ENCODE measurements at places on chromosomes 4 and X.
A peak's percentile ranks its signal among the peaks of the same experiment; 100 is the strongest.

- DNase-seq: no peak
Measured at GRCh38 chr4:150379454-150379853, 202.5 kb upstream of the MAB21L2 start.

GRCh38 chrX:100479329-100479728 is 69.3 kb upstream of the PCDH19 start:
- DNase-seq: no peak

DNA sequence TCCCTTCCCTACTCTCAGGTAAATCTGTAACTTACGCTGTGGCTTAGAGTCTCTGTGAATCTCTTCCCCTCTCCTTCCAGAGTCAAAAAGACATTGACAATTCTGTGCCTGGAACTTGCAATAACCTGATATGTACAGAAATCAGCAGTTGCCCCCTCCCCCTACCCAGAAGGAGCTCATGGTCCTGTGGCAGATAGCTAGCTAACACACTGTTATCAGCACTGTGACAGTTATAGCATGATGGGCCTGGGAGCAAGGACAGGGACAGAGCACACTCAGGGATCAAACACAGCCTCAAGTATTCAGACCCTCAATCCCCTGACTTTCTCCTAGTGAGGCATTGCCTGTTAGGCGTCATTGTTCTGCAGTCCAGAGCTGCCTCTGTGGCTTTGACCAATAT is 18.7 kb upstream of the MAGEA10 start:
- DNase-seq: no peak

DNA sequence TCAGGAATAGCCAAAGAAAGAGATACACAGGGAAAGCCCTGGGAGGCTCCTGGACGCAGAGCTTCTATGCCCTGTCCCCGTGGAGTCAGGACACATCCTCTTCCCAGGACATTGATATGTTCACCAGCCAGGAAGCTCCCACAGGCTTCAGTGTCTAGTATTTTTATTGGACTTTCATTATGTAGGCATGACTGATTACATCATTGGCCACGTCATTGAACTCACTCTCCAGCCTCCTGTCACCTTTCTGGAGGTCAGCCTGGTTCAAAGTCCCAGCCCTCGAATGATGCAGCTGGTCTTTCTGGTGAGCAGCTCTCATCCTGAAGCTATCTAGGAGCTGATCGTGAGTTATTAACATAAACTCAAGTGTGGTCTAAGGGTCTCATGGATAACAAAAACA is 104.1 kb downstream of the CPEB2 start:
- no peak for DNase-seq

DNA sequence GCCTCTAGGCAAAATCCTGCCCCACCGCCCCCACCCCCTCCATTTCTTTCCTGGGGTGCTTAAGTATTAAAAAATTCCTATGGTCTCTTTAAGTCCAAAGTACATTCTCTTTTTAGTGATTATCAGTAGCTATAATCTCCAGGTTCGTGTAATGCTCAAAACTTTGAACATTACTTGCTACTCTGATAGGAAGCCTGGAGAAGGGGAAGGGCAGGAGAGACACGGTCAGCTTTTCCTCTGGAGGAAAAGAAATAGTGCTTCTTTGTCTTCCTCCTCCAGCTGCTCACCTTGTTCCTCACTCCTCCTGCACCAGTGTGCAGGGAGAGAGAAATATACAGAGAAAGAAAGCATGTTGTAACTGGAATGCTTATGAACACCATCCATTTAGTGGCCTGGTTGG is 80.4 kb downstream of the PPP1R2C start:
- DNase-seq: no peak

DNA sequence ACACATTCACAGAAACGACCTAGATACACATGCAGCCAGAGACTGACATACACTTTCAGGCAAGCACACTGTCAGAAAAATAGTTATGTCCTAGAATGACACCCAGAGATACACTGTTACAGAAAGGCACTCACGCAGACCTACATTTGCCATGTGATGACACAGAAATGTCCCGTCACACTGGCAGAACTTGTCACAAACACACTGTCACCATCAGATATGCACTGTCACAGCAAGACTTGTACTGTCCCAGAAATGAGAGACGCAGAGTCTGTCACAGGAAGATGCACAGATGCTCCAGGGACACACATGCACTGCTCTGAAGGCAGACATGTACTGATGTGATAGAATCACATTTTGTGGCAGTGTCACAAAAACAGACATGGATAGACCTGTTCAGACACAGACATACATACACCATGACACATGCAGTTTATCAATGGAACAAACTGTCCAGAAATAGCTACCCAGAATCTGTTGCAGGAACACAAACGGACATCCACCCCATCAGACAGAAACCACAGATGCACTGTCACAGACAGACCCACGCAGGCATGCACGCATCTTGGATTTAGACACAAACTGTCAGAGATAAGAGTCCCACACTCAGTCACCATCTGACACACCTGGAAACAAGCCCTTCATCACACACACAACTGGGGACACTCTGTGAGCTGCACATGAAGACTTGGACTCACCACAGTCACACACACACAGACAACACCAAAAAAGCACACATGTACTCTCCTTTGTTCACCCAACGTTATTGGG is 1.3 kb upstream of the PIM2 start:
- DNase-seq: no peak

DNA sequence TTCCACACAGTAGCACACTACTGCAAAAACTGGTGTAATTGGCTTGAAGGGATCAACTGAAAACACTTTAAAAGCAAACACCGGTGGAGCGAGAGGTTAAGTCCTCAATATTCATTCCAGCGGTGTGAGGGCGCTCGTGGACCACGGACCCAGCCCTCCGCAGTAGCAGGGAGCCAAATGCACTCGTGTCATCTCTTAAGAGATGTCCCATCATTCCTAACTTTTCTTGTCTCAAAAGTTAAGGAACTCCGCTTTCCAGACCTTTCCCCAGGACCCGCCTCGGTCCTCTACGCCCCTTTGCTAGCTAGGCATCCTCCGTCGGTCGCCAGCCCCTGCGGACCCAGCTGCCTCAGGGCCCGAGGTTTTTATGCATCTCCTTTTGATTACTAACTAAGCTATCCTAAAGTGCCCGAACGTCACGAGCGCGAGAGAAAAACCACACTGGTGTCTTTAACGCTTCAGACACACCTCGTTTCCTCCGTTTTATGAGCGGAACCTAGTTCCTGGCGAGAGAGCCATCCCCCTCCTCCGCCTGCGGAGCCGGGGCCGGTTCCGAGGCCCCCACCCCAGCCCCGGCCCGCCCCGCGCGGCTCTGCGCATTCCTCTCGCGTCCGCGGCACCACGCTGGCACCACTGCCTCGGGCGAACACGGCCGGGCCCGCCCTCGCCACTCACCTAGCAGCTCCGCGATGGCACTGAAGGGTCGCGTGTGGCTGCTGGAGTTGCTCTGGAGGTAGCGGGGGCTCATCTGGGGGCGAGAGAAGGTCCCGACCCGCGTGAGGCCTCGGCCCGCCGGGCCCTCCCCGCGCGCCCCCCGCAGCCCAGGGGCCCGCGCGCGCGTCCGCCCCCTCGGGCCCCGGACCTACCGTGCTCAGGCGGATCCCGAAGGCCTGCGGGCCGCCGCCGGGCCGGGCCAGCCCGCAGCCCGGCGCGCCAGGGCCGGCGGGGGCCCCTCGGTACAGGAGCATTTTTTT is 723 bp downstream of the MORC4 start:
- peak; percentile 27 for DNase-seq

DNA sequence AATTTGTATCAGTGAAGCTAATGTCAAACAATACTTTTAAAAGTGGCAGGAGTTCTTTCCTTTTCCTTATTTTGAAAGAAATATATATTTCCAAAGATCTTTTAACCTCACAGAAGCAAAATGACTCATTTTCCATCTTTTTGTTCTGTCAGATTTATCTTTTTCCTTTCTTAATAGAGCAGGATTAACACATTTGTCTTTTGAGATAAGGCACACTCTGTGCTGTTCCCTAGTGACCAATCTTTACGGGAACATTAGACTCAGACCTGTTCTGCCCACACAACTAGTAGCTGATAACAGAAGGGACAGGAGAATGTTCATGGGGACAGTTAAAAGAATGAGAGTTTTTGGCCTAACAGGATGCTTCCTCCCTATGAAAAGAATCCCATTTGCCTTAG is 381.2 kb downstream of the STPG2 start:
- no peak for DNase-seq

DNA sequence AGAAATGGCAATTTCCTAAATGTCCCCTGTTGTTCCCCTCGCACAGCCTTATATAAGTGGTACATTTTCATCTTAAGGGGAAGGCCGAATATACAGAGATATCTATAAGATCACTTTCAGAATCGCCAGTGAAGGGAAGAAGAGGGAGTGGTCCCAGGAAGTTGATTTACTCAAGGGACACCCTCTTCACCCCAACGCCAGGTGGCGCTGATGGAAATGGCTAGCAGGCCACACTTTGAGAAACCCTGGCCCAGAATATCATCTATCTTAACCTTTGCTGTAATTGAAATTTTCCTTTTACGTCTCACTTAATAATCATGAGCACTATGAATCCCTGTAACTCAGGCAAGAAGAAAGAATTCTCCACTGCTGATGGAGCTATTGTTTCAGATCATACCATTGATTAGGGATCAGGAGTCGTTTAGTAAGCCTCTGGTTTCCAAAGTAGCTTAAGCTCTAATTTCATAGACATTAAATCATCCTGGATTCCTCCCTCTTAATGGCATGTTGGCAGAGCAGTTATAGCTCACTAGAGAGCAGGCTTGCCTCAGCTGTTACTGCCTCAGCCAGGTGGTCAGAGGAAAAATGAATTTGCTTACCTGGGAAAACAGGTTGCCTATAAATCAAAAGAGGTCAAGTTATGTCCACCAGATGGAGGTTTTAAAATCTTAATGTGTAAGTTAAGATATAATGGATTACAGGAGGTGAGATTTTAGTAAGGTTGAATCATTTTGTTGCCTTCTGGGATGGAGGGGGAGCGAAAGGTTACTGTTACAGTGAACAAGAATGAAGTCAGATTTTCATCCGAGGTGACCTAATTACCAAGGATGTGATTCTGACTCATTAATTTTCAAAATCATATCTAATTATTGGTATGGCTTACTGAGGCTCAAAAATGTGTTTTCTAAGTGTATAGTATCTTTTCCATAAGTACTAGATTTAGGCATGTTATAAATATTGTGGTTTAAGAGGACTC is 941.2 kb upstream of the TENM3 start:
- DNase-seq: peak; percentile 14

- DNase-seq: no peak
Measured at GRCh38 chrX:17605676-17606075, 131.6 kb upstream of the SCML1 start.

DNA sequence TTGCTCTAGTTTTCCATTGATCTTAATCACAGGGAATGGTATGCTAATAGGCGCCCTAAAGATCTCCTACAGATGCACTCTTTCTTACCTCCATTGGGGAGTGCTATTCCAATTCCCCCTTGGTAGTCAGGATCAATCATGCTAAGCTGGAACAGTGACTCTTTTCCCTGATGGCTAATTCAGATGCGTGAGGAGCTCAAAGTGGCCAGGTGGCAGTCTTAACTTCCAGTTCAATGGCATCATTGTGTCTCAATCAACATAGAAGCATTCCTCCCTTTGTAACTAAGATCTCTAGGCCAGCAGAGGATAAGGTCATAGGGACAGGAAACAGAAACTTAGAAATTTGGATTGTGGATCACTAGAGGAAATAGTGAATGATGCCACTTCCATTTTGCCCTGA is 216.8 kb downstream of the GRID2 start:
- DNase-seq: no peak

DNA sequence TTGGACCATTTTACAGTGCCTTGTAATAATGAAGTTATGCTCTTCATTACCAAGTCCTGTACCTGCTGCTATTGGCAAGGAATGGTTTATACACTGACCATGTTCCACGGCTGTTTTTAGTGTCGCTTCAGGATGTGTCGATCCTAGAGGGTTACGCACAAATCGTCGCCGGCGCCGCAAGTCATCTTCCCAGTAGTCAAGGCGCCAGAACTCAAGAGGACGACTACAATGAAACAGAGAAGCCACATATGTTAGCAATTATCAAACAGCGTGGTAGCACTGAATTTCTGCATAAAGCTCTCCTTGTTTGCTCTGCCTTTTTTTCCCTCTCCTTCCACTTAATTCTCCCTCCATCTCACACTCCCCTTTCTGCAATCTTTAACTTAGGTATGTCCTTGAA is 17.0 kb downstream of the MAB21L2 start:
- DNase-seq: no peak

- DNase-seq: no peak
Measured at GRCh38 chrX:10108288-10108687, 48.5 kb upstream of the CLCN4 start.

GRCh38 chr4:32909736-32910135 is 2189.6 kb downstream of the PCDH7 start:
- DNase-seq: no peak

- DNase-seq: no peak
Measured at GRCh38 chr4:6925357-6925836, 15.8 kb downstream of the TBC1D14 start.

GRCh38 chrX:17820100-17820499 is 41.0 kb downstream of the RAI2 start:
- DNase-seq: no peak

- DNase-seq: peak; percentile 91
Measured at GRCh38 chr4:8198906-8199593, at the start of gene SH3TC1. Gene SH3TC1, plus strand, starts transcription at chr4:8199290. Its CDS starts 5,905 bp downstream, at chr4:8205195.

DNA sequence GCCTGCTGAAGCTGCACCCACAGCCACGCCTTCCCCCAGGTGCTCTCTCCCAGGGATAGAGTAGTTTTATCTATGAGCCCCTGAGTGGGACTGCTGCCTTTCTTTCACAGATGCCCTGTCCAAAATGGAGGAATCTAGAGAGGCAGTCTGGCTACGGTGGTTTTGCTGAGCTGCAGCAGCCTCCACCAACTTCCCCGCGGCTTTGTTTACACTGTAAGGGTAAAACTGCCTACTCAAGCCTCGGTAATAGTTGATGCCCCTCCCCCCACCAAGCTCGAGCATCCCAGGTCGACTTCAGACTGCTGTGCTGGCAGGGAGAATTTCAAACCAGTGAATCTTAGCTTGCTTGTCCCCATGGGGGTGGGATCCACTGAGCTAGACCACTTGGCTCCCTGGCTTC is 84.5 kb downstream of the PRKG2 start:
- DNase-seq: no peak

DNA sequence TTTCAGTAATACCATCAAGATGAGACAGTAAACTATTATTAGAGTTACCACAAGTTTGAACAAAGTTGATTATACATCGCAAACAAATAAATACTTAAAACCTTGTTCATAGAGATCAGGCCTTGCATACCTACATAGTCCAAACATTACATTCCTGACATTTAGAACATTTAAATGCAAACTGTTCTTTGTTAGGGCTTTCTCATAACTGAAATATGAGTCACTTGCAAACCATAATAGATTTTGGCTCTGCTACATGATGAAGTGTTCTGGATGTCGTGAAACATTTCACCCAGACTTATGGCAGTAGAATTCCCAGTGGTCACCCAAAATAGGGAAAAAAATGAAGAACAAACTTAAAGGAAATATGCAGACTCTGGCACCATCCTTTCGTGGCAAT is 75.0 kb downstream of the FAT4 start:
- DNase-seq: no peak

DNA sequence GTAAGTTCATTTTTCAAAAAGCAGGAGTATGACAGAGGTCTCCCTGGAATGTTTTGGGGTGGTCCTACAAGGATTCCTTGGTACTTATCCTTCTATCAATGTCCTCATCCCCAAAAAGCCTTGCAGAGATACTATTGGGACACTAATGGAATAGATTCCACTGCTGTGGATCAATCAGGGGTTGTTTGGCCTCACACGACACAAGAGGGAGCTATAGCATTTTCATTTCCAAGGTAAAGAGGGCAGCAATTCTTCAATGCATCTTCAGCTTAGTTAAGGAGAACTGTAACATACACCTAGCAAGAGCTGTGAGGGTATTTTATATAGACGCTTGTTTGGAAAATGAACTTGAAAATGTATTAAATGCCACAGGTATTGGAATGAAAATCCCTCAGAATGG is 50.9 kb downstream of the USP26 start:
- DNase-seq: no peak

Measured in hematopoietic multipotent progenitor cell (in vitro differentiated cells).